ENCODE measurements at places on chromosomes 5 and 9.

GRCh38 chr9:124869986-124870560, 8.1 kb downstream of the ARPC5L start:
- peak; percentile 68 for DNase-seq

DNA sequence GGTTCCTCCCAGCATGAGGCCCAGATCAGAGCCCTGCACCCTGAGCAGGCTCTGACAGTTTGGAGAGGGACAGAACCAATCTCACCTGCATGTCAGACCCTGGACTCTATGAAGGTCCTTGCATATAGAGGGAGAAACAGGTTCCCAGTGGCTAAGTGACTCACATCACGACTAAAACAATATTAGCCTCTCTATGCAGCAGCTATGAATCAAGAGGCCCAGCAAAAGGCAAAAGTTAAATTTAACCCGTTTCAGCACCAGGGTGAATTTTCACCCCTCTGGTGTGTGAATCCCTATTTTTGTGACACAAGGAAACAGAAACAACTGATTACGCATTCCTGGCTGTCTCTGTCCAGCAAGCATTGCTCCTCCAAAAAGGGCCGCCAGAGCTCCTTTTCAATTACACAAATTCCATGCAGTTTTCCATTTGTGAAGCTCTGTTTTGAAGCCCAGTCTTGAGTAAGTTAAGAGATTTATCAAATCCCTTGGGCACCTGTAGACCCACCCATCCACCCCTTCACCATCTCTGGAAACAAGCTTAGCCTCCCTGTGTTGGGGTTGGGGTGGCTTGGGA, 136.6 kb downstream of the GABBR2 start:
- no peak for DNase-seq

GRCh38 chr9:17623965-17624364, 45.1 kb downstream of the SH3GL2 start:
- no peak for DNase-seq

DNA sequence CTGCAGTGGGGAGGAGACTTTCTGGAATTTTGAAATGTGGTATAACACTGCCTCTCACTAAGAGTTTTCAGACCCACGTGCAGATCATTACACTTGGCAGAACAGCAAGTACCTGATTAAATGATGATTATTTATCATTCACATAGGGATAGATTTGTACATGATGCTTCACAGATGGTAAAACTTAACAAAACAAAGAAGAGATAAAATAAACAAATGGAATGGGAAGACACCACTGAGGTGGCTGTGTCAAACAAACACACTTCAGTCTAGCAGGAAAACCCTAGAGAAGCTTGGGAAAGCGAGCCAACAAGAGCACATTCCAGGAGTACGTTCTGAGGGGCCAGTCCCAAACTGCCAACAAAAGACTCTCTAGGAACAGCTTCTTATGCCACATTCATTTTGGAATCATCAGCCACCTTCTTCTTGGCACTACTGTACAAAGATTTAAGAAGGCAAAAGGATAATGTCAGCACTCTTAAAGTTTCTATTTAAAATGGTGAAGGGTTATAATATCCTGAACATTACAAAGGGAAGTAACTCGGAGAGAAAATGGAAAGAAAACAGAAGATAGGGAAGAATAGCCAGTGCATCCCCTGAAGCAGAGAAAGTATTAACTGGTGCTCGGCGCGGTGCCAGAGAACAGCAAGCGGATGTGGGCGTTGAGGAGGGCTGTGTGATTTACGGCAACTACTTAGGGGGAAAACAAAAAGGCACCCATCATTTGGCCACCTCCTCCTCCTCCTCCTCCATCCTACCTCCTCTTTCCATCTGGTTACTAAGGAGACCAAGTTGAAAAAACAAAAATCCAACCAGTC, 1.6 kb downstream of the MED27 start:
- no peak for DNase-seq

GRCh38 chr5:174283211-174284005, 237.9 kb downstream of the NSG2 start:
- no peak for DNase-seq

GRCh38 chr9:83379045-83379444, 159.2 kb downstream of the FRMD3 start:
- no peak for DNase-seq
